ENCODE measurements at places on chromosomes 7 and 10.

- no peak for DNase-seq
These were observed 6.5 kb downstream of the MDH2 start for GRCh38 chr7:76054123-76055120.

DNA sequence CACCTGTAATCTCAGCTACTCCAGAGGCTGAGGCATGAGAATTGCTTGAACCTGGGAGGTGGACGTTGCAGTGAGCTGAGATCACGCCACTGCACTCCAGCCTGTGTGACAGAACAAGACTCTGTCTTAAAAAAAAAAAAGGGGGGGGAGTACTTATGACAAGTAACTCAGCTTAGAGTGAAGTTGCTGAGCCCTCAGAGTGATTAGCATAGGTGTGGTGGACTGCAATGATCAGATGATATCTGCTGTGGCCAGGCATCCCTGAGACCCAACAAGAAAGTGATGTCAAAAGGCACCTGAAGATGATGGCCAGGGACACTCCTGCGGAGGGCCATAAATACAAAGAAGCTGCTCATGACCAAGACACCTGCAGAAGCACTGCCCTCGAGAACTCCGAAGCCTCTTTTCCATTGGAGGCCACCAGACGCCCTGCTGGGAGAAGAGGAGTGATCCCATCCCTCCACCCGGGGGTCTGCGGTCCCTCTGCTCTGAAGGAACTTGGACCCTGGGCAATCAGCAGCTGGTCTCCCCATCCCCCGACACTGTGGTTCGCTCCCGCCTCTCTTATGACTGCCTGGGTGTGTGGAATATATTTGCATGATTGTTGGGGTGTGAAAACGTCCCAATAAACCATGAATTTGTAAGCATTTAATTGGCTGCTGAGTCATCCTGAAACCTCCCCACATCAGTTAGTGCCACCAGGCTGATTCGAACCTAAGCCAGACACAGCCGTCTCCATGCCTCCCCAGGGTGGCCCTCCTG, 46.0 kb downstream of the RASGEF1A start:
- no peak for DNase-seq

DNA sequence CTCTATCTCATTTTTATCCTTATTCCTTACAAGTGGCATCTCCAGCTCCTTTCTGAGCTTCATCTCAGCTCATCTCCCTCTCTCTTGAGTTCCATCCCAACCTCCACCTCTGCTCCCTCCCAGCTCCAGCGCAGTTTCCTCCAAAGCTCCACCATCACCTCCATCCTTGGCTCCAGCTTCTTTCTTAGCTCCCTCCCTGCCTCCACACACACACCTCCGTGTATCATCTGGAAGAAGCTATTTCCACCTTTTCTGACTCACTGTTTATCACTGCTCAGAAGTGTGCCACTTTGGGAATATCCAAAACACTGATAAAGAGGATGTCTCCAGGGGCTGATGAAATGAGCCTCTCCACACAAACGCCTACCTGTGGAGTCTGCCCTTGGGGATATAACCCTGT, 481.4 kb downstream of the PTPRN2 start:
- no peak for DNase-seq

DNA sequence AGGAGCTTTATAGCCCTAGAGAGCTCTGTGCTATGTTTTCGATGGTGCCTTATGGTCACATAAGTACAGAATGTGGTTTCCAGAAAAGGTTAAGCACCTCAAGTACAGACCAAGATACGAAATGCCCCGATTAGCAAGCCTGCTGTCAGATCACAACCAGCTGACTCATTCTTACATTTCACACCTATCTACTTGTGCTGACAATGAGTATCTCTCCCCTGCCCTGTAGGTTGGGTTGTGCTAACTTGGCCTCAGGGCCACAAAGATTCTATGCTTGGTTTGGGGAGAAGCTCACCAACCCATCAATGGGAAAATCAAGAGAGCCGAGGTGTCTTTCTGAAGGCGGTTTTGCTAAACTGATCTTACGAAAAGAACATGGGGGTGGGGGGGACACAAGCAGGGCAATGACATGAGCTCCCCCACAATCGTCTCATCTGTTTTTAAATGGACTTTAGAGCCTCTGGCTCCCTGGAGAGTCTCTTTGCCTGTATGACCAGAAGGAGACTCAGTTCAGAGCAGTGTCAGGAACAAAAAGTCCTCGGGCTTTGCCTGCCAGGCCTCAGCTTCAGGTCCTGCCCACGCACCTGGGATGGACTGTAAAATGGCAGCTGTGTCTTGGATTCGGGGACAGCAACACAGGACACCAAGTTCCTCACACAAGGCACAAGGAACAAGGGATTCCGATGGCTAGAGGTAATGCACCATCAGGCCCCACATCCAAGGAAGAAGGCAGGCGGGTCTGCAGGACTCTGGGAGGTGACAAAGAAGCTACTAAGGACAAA, 55.1 kb downstream of the FAM53B start:
- DNase-seq, result no peak

DNA sequence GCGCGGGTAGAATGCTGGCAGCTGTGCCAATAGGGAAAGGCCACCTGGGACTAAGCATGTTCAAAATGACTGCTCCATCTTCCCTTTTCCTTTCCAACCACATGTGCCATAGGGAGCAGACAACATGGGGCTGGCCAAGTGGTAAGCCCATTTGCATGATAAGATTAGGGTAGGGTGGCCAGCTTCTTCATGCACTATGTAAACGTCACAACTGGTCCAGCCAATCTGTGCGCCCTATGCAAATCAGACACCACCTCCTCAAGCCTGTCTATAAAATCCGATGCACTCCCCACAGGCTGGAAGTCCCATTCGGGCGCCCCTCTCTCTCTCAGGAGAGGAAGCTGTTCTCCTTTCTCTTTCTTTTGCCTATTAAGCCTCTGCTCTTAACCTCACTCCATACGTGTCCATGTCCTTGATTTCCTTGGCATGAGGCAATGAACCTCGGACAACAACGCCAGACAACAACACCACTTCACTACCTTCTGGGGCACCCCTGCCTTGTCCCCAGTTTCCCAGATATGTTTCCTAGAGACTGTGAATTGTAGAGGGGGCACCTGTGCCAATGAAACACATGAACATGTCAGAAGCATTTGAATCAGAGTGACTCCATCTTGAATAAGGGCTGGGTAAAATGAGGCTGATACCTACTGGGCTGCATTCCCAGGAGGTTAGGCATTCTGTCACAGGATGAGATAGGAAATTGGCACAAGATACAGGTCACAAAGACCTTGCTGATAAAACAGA, 19.1 kb upstream of the EXOC6 start:
- DNase-seq, result no peak

- DNase-seq, result no peak
These were observed 79.4 kb downstream of the HYCC1 start for GRCh38 chr7:22934473-22935065.

DNA sequence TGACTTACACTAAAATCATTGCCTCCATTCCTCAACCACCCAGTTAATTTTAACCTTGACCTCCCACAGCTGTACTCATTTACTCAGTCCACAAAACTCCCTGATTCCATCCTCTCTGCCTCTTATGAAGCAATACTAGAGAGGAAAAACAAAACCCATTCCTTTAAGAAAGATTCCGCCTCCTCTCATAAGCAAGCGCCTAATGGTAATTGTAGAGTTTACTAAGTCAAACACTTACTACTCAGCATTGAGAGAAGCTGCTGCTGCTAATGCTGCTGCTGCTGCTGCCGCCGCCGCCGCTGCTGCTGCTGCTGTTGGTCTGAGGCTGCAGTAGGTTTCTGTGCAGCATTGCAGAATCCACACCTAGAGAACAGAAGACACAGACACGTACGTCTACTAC, 2.1 kb upstream of the ADD3 start:
- DNase-seq, result no peak

GRCh38 chr10:97499561-97500296, 1.0 kb downstream of the UBTD1 start:
- no peak for DNase-seq

GRCh38 chr7:131961054-131961680, 404.7 kb upstream of the PODXL start:
- DNase-seq, result no peak

GRCh38 chr10:47077941-47078340, 166.7 kb downstream of the PTPN20 start:
- no peak for DNase-seq

GRCh38 chr10:131857156-131858117, 43.4 kb upstream of the PPP2R2D start:
- DNase-seq, result no peak

GRCh38 chr7:86978808-86979506, 80.5 kb downstream of the ELAPOR2 start:
- DNase-seq, result no peak

DNA sequence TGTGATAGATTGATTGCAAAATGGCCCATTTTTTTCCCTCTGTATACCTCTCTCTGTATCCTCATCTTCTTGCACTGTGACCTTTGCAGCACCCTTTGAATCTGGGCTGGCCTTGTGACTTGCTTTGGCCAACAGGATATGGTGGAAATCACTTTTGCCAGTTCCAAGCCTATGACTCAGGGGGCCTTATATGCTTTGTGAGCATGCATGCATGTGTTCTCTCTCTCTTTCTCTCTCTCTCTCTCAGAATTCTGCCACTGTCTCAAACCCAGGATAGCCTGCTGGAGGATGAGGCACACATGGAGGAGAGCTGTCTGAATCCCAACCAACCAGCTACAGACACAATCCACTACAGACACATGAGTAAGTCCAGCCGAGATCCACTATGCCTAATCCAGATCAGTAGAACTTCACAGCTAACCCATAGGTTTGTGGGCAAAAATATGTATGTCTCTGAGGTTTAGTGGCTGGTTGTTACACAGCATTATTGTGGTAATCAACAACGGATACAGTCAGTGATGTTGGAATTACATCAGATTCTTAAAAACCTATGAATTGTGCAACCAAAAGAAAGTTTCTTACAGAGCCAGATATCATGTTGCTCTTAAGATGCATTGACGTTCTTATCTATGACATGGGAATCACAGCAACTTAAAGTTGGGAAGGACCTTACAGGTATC, 41.8 kb upstream of the ABCB4 start:
- DNase-seq, result no peak

DNA sequence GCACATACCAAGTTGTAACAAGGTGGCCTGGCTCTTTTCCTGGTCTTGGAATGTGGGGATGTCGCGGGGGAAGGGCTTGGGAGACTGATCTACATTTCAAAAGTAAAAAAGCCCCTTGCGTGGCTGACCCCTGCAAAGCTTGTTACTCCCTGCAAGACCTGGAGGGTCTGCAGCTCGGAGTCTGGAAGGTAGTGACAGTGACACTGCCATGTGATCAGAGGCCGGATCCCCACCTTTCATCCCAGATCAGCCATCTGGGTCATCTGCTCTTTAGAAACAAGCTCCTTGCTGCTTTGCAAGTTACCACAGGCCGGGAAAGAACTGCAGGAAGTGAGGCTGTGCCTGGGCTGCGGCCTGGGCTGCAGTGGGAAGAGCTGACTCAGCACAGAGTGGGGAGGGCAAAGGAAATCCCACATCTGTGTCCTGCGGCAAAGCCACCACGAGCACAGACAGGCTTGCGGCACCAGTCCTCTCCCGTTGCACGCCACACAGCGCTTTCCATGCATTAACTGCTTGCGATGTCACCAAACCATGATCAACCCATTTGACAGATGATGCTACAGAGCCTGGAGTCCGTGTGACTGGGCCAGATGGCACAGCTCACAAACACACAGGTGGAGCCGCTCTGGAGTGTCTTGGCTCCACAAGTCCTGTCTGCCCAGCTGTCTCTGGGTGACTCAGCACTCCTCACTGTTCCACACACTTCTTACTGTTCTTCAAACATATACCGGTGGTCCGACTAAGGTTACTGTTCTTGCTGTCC, 97.7 kb downstream of the SH3PXD2A start:
- no peak for DNase-seq

GRCh38 chr7:73738220-73738611, 386 bp downstream of the ABHD11 start:
- DNase-seq, result no peak

DNA sequence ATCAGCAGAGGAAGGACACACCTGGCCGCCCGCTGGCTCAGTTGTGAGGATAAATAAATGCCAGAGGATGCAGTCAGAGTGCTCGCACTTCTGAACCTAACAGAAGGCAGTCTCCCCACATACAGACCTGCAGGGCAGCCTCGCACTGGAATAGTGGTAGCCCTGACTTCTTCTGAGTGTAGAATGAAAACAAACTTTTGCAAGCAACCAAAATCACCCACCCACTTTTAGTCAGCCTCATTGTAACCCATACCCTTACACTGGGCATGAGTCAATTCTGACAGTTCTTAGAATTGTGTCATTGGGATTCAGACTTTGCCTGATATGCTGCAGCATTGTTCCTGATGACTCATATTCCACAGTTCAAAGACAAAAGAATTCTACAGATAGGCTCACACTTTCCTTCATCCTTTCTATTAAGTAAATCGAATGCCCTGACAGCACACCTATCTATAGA, 167.0 kb upstream of the CDK1 start:
- DNase-seq, result no peak

DNA sequence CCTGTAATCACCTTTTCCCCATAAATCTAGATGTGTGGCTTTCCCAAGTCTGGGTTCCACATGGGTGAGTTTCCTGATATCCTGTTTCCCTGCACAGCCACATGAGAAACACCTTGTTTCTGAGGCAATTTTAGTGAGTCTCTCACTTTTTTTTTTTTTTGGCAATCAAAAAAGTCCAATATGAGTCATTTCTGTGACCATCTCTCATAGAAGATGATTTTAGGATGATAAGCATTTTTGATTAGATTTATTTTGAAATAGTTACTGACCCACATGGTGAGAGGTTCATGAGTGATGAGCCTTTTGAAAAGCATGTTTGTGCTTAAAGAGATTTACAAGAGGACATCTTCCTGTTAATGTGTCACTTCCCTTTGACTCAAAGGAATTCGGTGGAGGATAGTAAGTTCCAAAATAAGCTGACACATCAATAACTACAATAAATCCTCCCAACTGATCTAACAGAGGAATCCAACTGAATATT, 464.0 kb downstream of the INHBA start:
- no peak for DNase-seq

- peak; percentile 31 for DNase-seq
These were observed 8.4 kb upstream of the RBM28 start for GRCh38 chr7:128352153-128352537.

- no peak for DNase-seq
These were observed 294.9 kb downstream of the FGFR2 start for GRCh38 chr10:121303287-121303890.

DNA sequence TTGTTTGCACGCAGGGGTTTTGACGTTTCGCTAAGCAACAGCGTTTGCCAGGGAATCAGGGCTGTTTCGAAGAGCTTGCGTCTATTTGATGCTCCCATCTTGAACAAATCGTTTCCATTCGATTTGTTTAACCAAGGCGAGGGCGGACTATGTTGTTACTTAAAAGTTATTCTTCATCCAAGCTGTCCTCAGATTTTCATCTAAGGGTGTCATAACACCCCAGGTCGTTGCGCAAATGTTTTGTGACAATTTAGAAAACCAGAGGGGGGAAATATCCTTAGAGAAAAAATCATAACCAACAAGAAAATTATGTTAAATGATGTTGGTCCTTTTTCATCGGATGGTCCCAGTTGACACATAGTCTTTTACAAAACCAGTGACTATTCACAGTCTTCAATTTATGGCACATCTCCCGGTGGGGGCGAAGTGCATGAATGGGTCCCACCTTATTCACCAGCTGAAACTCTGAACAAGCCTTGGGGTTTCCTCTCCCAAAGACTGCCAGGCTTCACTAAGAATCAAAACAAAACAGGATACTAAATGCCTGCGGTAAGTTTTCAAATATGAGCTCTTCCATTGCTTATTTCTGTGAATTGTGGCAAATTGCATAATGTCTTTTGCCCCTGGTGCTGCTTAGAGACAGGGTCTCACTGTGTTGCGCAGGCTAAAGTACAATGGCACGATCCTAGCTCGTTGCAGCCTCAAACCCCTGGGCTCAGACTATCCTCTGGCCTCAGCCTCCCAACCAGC, 109.9 kb downstream of the REEP3 start:
- DNase-seq, result no peak
